ENCODE measurements at places on chromosomes 4 and X.

GRCh38 chr4:72846280-72847111 lies 223.0 kb downstream of the COX18 start:
- peak; percentile 31 for DNase-seq

- DNase-seq = no peak
These were observed 62.6 kb downstream of the GLRA2 start for GRCh38 chrX:14591976-14592375.

DNA sequence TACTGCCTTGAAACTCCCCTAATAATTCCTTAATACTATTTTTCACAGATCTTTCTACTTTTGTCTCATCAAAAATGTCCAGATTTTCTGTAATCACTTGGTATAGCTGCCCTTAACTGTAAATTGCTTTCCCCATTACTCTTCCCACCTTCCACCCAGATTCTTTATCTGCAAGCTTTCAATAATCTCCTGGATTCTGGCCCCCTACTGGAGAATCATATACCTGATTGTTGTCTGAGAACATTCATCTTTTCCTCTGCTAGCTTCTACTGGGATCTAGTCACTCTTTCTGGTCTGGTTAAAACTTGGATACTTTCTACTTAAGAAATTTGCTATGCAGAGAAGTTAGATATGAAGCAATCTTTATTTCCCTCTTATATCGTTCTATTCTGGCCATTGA lies 552.6 kb downstream of the PCDH19 start:
- no peak for DNase-seq

- DNase-seq = no peak
These were observed 109.0 kb upstream of the RAPGEF2 start for GRCh38 chr4:158993891-158994290.

DNA sequence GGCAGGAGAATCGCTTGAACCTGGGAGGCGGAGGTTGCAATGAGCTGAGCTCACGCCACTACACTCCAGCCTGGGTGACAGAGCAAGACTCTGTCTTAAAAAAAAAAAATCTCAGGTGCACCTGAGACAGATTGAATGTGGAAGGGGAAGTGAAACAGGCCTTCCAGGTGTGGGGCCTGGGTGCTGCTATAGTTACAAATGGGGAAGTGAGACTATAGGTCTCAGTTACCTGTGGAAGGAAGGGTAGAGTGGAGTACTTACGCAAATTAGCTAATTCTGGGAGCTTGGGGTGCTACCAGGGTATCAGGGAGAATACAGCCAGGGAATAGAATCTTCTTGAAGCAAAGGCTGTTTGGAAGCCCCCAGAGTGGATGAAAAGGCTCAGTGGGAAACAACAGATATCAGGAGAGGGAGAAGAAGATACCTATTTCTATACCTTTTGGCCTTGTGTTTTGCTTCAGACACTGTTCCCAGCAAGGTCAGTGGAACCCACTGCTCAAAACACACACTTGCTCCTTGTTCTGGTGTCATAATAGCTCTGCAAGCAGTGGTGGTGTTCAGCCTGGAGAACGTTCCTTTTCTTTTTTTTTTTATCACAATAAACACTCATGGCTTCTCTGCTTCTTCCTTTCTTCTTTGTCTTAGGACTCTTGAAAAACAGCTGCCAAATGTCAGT lies 7.0 kb downstream of the CD38 start:
- DNase-seq = no peak

- no peak for DNase-seq
These were observed 62.7 kb downstream of the TMEM131L start for GRCh38 chr4:153528705-153529485.

DNA sequence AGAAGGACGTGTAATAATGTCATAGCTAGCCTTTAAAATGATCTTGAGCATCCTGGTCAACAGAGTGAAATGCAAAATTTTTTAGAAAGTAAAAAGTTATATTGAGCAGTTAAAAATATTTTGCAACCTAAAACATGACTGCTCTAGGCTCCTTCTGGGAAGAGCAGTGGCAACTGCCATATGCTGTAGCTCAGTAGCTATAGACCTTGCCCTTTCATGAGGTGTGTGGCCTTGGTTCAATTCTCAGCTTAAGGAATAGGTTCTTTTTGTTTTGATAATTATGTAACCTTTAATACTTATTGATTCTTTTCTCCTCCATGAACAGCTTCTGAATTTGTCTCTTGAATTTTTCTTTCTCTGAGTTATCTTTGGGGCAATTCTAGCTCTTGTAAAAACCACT lies 105.0 kb downstream of the ARSJ start:
- no peak for DNase-seq

- no peak for DNase-seq
These were observed 177.3 kb upstream of the NOCT start for GRCh38 chr4:138838251-138838650.

GRCh38 chr4:24771241-24771640 lies 24.1 kb upstream of the SOD3 start:
- no peak for DNase-seq

- DNase-seq = no peak
These were observed 157.8 kb upstream of the TTC29 start for GRCh38 chr4:147103403-147103946.

DNA sequence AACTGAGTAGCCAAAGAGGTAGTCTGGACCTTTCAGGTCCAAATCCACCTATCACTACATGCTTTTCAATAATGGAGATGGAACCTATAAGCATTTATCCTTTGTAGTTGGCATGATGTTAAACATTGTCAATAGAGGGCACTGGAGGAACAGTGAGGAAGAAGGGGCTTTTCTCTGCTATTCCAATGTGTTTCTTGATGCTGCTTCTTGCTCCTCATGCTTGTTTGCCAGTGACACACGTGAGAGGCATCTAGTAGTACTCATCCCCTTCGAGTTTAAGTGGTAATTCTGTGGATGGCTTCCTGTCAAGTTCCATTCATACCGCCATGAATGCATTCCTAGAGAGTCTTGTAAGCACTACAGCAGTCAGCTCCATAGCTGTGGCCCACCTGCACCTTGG lies 84.0 kb downstream of the NAA11 start:
- DNase-seq = no peak

DNA sequence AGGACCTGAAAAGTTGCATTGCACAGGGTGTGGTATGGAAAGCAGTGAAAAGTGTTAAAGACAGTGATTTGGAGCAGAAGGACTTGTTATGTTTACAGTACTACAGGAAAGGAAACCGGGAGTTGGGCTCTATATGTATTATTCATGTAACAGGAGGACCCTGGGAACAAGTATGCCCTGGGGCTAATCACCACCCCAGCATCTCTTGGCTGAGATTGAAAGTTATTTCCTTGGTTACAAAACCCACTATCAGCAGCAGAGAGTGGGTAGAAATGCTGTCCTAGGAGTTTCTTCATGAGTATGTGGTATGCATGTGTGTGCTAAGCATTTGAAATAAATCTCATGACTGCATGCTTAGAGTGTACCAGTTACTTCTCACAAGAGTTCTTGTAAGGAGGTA lies 46.9 kb downstream of the STK32B start:
- DNase-seq = no peak

GRCh38 chr4:36235306-36235705 lies 9.0 kb downstream of the ARAP2 start:
- no peak for DNase-seq

DNA sequence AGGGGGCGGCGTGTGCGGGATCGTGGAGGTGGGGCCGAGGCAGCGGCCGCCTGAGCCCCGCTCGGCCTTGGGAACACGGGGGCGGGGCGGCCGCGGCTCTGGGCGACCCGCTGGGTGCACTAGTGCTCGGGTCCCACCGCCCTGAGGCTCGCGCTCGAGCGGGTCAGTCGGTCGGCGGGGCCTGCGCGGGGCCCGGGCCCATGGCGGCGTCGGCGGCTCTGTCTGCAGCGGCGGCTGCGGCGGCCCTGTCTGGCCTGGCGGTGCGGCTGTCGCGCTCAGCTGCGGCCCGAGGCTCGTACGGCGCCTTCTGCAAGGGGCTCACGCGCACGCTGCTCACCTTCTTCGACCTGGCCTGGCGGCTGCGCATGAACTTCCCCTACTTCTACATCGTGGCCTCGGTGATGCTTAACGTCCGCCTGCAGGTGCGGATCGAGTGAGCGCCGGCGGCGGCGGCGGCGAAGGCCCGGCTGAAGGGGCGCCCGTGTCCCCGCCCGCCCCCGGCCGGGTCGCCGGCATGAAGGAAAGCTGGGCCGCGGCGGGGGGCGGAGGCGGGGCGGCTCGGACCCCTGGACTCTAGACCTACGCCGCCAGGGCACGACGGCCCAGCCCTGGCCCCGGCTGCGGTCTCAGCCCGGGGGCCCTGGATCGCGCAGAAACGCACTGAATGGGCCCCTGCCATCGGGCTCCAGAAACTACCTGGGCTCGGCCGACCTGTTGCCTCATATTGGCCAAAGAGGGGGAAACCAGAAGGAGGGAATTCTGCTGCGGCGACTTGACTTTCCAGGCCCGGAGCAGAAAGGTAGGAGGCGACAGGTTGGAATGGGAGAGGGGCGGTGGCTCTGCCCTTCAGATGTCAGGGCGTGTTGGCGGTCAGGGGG lies at the start of gene SMIM10L2A:
TSS of gene SMIM10L2A (plus strand) at position 13 of the 878 bp plus-strand sequence. CDS start at position 201, 188 bp downstream.
- no peak for DNase-seq

DNA sequence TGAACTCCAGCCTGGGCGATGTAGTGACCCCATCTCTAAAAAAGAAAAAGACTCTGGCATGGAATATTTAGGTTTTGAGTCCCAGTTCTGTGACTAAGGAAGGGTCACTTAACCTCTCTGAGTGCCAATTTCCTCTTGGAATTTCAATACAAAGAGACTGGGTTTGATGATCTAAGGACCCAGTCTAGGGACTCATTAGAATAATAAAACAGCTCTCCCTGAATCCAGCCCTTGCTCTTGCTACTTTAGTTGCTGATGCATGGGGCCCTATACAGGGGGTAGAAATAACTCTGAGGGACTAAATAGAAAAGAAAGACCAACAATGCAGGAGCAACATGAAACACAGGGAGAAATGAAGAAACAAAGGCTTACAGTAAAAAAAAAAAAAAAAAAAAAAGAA lies 12.6 kb downstream of the C4orf54 start:
- DNase-seq = no peak

- no peak for DNase-seq
These were observed 44.0 kb downstream of the ZNF518B start for GRCh38 chr4:10413177-10413576.

GRCh38 chr4:185099940-185100339 lies 43.1 kb upstream of the SLC25A4 start:
- no peak for DNase-seq

DNA sequence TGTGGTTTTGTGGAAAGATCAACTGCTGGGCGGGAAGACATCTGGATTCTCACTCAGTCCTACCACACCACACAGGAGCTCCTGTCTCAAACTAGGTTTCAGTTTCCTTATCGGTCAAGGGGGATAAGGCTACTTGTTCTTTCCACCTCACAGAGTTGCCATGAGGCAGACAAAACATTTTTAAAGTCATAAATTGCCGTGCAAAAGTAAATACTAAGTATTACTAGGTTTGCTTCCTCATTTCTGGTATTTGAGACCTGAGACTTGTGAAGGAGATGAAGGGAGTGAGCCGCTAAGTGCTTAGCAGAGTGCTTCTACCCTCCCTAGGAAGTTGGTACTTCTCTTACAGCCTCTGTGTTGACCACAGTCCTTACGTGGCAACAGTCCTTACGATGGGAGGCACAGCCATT lies 1.5 kb downstream of the LAP3 start:
- DNase-seq = no peak

- DNase-seq = no peak
These were observed 21.1 kb upstream of the PRKG2 start for GRCh38 chr4:81235982-81236749.

DNA sequence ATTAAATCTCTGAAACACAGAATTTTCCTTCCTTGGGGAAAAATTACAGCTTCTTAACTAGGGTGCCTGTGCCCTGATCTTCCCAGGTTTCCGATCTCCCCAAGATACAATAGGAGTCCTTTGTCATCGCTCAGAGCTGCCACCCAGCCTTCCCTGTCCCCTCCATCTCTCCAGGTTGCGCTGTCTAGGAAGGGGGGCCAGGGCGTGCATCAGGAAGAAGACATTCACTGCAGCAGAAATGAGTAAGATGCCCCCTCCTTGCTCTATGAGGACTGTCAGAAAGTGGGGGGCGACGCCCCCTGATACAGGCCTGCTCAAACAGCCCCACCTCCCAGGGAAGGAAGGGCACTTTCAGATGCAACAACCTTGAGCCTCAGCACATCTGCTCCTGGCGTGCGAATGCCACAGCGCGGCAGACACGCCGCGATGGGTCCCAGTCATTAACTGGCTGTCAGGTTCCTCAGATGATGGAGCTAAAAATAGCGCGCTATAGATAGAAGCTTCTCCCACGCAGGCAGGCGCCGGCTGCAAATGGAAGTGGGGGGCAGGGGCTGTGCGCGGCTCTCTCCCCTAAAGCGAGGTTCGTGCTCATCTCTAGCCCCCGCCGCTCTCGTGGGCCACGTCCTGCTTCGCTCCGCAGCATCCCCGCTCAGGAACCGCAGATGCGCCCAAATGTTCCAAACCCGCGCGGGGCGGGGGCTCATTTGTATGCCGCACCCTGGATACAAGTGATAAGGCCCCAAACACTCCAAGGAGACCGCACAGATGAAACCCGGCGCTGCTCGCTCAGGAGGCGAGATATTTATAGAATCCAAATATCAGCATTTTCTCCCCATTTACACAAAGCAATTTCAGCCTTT lies 57.6 kb upstream of the LGI2 start:
- DNase-seq = peak; percentile 15

DNA sequence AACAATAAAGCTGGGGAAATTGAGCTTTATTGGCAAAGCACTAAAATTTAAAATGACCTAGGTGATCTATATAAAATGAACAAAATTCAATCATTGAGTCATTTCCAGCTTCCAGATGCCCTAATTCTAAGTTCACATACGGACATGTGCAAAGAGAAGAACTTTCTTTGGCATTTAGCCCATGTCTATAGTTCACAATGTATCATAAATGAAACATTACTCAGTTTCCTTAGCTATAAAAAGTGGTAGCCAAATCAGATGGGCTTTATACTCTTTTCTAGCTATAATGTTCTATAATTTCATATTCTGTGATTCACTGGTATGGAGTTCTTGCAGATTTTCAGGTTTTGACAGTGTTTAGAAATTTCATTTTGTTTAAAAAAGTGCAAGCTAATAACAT lies 327.4 kb downstream of the KCTD8 start:
- DNase-seq = no peak

DNA sequence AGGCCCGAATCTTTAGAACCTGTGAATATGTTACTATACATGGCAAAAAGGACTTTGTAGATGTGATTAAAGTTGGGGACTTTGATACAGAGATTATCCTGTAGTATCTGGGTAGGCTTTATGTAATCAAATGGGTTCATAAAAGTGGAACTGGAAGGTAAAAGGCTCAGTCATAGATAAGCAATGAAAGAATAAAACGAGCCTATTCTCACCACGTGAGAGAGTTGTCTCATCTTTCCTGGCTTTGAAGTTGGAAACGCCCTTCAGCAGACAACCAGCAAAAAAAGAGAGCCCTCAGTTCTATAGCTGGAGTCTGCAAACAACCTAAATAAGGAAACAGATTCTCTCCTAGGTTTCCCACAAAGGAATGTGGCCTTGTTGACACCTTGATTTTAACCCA lies 805.8 kb upstream of the DIAPH2 start:
- DNase-seq = no peak

- no peak for DNase-seq
These were observed 65.4 kb downstream of the ANKRD17 start for GRCh38 chr4:73193155-73193554.

- no peak for DNase-seq
These were observed 119.8 kb upstream of the TEX13D start for GRCh38 chrX:124212622-124213021.

GRCh38 chr4:139574641-139575040 lies 18.6 kb upstream of the SETD7 start:
- no peak for DNase-seq

All from posterior cingulate gyrus (tissue), 11 donors.